Dorsolateral prefrontal cortex (tissue), 122 donors: ENCODE measurements at places on chromosomes 11 and 22. TPM values are rescaled to one million over a fixed set of nuclear protein-coding genes. Genes with fewer than 3 reads are reported as not detected.

The TRIM44 gene
- 154 TPM for total RNA-seq

The KCNK7 gene
- 2.5 TPM for total RNA-seq

The MIEF1 gene
- 26.7 TPM for total RNA-seq

The MPZL2 gene
- total RNA-seq = 4.8 TPM

The YPEL1 gene
- 16.4 TPM for total RNA-seq

The IGLL1 gene
- not detected for total RNA-seq

The SYT13 gene
- total RNA-seq = 102 TPM

The MUC5AC gene
- total RNA-seq = not detected
